ENCODE measurements at places on chromosomes 1 and 21.
A peak's percentile ranks its signal among the peaks of the same experiment; 100 is the strongest.

GRCh38 chr1:207713529-207713928, 38.3 kb upstream of the CD46 start:
- no peak for DNase-seq

DNA sequence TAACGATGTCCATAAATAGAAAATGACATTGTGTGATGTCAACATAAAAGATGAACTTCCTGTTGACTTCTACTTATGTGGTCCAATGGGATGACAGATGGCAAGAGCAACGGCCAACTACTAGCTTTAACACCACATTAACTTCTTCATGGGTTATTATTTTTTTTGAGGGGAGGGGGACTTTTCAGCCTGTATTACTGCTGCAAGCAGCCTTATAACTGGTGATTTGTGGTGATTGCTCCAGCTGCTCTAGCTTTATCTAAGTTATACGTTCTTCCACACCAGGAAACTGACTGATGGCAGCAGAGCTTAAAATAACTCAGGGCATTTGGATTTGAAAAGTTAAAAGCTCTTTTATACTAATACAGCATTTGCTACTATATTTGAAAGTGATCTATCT, 228.8 kb upstream of the B3GALT2 start:
- DNase-seq: no peak

- DNase-seq: no peak
Measured at GRCh38 chr1:59732214-59732955, 82.4 kb upstream of the HOOK1 start.

DNA sequence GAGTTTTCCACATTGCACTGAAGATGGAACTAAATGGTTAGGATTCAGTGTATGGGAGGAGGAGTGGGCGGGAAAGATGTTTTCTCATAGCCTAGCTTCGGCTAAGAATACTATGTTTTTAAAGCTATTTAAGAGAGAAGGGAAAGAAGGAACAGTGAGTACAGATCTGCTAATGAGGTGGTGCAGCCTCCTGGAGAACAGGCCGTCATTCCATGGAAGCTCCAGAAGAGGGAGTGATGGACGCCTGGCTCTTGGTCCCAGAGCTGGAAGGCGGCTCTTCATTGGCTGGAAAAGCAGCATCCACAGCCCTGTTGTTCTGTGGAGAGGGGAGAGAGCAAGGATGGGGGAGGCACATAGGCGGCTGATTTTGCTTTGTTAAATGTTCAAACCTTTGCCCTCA, 6.9 kb downstream of the CAMK1G start:
- DNase-seq: no peak

- DNase-seq: peak; percentile 61
Measured at GRCh38 chr1:93814059-93814794, 64.8 kb downstream of the DNTTIP2 start.

GRCh38 chr21:44845418-44846223, 27.8 kb upstream of the SUMO3 start:
- peak; percentile 77 for DNase-seq

DNA sequence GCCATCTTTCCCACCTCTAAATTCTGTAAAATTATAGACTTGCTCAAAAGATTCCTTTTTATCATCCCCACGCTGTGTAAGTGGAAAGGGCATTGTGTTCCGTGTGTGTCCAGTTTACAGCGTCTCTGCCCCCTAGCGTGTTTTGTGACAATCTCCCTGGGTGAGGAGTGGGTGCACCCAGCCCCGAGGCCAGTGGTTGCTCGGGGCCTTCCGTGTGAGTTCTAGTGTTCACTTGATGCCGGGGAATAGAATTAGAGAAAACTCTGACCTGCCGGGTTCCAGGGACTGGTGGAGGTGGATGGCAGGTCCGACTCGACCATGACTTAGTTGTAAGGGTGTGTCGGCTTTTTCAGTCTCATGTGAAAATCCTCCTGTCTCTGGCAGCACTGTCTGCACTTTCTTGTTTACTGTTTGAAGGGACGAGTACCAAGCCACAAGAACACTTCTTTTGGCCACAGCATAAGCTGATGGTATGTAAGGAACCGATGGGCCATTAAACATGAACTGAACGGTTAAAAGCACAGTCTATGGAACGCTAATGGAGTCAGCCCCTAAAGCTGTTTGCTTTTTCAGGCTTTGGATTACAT, 61.9 kb downstream of the POFUT2 start:
- DNase-seq: no peak

DNA sequence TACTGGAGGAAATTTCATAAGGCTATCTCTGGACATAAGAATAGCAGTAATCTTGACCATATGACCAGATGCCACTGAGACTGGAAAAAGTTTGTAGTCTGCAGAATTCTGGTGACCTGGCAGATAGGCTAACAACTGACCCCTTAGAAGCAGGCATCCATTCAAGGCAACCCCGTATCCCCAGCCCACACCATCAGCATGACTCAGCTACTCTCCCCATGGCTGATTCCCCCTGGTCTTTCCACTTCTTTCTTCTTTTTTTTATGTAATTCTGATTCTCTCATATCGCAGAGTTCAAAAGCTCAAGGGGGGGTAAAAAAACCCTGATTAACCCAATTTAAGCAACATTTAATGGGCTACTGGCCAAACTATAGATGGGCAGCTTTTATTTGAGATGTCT, 243.1 kb downstream of the ZNF648 start:
- no peak for DNase-seq

- no peak for DNase-seq
Measured at GRCh38 chr1:219159946-219160645, 13.6 kb upstream of the LYPLAL1 start.

GRCh38 chr1:99218999-99219398, 45.3 kb upstream of the PLPPR4 start:
- no peak for DNase-seq

GRCh38 chr1:63264161-63264560, 58.2 kb upstream of the FOXD3 start:
- no peak for DNase-seq

DNA sequence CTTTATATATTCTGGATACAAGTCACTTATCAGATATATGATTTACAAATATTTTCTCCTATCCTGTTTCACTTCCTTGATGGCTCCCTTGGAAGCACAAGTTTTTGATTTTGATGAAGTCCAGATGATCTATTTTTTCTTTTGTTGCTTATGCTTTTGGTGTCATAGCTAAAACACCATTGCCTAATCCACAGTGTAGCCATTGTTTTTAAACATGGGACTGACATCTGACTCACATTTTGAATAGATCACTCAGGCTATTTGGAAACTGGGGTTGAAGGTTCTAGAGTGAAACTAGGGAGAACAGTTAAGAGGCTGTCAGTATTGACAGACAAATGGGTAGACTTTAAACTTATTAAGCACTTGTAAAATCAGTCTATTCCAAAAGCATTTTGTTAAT, 16.6 kb downstream of the AK4 start:
- no peak for DNase-seq

DNA sequence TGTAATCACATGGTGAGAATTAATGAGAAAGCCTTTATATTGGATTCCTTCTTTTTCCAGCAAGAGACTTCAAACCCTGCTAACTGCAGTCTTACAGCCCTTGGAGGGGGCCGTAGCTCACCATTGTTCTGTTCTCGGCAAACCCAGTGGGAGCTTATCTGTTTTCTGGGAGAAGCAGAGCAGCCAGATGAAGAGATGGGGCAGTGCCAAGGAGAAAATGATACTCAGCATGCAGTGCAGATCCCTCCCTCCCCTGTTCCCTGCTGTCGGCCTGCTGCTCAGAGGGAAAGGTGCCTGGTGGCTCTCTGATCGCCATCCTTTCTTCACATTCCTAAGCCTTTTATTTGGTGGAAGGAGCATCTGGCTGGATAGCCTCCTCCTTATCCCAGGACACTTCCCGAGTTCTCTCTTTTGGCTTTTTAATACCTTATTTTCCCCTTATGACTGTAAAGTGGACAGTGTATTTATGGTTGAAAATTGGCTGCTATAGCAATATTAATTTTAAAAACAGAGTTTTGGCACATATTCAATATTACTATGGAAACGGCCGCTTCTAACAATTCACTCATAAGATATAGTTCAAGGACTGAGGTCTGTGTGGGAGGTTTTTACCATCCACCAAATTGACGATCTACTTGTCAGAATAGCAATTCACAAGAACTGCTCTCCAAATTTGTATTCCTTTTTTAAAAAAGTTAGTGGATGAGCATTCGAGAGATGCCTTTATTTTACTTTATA, 203.4 kb downstream of the CRB1 start:
- DNase-seq: no peak

DNA sequence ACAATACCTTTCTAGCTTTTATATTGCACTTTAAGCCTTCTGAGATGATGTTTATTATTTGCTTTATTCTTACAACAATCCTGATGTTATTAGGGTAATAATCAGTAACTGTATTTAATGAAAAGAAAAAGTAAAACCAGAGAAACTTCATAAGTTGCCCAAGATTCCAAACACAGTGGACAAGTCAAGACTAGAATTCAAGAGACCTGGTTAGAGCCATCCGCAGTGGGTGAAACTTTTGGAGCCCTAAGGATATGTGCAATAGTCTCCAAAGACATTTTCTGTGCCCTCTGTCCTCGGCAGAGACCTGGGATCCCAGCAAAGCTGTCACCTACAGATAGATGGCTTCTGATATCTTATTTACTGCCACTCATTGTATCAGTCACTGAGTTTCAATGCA, 106.8 kb upstream of the DPT start:
- no peak for DNase-seq

GRCh38 chr1:192277635-192278034, 39.2 kb upstream of the RGS21 start:
- no peak for DNase-seq

GRCh38 chr21:36509973-36510664, 30.2 kb upstream of the CLDN14 start:
- DNase-seq: no peak

DNA sequence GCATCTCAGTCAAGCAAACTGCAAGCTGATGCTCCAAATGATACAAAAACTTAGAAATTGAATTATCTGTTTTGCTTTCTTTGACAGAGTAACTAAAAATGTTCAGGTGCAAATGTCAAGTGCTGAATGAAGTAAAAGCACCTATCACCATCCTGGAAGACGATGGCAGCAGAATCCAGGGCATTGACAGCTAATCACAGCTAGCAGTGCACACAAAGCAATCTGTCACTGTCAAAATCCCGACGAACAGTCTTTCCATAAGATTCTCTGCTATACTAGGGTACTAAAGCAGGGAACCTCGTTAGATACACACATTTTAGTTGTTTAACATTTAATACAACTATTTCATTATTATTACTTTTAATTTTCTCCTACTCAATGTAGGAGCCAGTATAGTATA, 233.3 kb downstream of the BRINP3 start:
- DNase-seq: no peak

GRCh38 chr1:220448217-220448616, 79.7 kb upstream of the MARK1 start:
- no peak for DNase-seq

GRCh38 chr1:50424045-50424883, 1.0 kb upstream of the DMRTA2 start:
- no peak for DNase-seq

GRCh38 chr1:233393084-233393840, 65.7 kb downstream of the MAP3K21 start:
- no peak for DNase-seq

DNA sequence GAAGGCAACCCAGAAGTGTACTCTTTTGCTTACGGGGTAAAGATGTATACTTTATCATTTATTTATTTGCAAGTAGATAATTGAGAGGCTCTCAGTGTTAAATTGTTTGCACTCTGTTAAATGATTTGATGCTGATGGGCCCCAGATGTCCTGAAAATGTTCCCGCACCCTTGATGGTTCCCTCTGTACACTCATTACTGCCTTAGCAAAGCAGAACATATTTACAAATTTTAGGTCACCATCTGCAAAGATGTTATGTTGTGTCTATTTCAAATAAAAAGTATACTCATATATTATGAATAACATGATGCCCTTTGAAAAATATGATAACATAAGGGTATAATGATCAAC, 240.5 kb upstream of the SNX7 start:
- DNase-seq: no peak

DNA sequence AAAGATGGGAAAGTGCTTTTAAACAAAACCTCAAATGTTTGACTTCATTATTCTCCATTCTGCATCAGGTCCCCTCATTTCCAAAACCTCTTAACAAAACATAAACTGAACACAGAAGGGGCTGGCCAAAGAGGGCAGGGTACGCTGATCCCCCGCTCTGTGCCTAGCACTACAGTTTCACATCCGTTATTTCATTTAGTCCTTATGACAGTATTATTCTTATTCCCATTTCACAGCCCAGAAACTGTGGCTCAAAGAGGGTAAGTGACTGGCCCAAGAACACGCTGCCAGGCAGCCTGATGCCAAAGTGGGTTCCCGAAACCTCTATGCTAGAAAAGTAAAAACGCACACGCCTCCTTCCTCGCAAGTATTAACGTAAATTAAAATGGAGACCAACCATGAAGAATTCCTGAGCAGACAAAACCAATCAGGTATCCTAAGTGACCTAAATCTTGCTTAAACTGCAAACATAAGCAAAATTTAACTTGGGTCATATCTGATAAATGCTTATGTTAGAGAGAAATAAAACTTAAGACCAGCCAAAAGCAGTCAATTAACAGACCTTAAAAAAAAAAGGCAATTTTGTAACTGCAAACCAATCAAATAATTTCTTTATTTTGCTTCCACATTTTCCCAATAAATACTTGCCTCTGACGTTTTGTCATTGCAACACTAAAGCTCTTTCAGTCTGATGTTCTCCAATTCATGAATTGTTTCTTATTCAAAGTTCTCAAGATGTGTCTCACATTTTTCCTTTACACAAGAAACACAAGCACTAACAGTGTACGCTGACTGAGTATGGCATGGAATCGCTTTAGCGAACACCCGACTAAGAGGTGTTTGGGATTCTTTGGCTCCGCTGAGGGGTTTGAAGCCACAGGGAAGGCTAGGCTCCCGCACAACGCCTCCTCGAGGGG, 653 bp downstream of the CASP9 start:
- DNase-seq: no peak

DNA sequence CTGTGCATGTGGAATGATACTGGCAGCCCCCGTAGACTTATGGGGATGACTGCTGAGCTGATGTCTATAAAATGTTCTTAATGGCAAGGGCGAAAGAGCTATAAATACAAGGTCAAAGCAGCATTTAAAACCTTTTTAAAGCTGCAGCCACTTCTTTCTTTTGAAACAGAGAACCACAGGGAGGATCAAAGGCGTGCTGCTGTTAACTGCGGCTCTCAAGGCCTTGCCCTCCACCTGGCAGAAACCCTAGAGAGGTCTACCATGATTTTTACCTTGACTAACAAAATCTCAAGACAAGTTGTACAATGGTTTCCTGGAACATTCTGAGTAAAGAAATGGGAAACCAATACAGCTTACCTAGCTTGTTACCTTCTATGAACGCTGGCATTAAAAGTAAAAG, 89.7 kb downstream of the SLC45A1 start:
- DNase-seq: no peak

Measured in activated CD4-positive, alpha-beta T cell treated with anti-CD3 and anti-CD28 coated beads, Interleukin-2, amount 50 U/mL, for 48 hours (primary cell).